Fibroblast of mammary gland (primary cell): ENCODE measurements at places on chromosomes 16 and 17.
A peak's percentile ranks its signal among the peaks of the same experiment; 100 is the strongest.

GRCh38 chr16:51153577-51154031 lies 2.5 kb upstream of the SALL1 start:
- DNase-seq, result no peak

DNA sequence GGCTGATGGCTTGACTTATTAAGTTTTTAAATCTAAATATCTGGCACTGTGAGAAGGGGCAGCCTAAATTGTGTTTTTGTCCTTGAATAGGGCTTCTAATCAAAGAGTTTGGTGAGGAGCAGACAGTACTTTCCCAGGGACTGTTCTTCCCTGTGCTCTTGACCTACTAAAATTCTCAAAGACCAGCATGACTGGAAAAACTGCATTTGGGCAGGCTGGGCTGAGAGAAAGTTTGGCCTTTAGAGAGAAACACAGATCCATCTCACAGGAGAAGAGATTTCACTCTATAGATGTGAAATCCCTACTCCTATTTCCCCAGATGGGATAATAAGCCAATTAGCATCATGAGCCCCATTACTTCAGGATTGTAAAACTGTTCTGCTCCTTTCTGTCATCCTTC lies 7.3 kb downstream of the PCTP start:
- DNase-seq, result no peak

DNA sequence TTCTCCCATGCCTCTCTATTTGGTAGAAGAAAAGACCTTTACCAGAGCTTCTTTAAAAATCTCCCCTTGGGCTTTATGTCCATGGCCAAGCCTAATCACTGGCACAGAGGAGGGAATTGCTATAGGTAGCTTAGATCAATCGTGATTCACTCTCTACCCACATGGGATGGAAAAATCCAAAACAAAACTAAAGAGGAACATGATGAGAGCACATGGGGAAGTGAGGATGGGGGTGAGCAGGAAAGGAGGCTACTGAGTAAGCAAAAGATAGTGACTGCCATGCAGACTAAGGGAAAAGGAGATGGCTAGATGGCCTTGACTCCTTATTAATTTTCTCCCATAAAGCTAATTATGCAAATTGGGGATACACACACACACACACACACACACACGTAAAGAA lies 201.2 kb downstream of the HS3ST3A1 start:
- no peak for DNase-seq

GRCh38 chr16:62921904-62922303 lies 885.7 kb upstream of the CDH8 start:
- no peak for DNase-seq

DNA sequence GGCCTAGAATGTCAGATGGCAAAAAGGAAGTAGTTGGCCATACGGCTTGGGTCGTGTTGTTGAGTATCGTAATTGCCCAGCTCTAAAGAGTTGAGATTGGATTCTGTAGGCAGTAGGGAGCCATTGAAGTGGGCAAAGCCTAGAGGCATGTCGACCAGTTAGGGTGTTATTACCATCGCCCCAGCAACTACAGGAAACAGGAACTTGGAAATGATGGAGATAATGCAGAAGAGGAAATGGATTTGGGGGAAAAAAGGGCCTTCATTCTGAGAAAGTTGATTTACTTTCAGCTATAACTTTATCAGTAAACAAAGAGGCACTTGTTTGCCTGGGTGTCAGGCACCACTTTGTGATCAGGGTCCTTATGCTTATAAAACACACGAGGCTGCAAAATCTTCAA lies 52.6 kb downstream of the COX10 start:
- DNase-seq, result no peak

- DNase-seq, result no peak
Observed at GRCh38 chr16:24883714-24884151, 38.0 kb downstream of the SLC5A11 start.

GRCh38 chr17:62882284-62882683 lies 74.2 kb upstream of the MARCHF10 start:
- DNase-seq, result no peak

GRCh38 chr16:58378401-58378800 lies 13.9 kb upstream of the GINS3 start:
- DNase-seq, result peak; percentile 18

- DNase-seq, result peak; percentile 99
Observed at GRCh38 chr17:1779571-1780131, 17.8 kb downstream of the SERPINF1 start.

DNA sequence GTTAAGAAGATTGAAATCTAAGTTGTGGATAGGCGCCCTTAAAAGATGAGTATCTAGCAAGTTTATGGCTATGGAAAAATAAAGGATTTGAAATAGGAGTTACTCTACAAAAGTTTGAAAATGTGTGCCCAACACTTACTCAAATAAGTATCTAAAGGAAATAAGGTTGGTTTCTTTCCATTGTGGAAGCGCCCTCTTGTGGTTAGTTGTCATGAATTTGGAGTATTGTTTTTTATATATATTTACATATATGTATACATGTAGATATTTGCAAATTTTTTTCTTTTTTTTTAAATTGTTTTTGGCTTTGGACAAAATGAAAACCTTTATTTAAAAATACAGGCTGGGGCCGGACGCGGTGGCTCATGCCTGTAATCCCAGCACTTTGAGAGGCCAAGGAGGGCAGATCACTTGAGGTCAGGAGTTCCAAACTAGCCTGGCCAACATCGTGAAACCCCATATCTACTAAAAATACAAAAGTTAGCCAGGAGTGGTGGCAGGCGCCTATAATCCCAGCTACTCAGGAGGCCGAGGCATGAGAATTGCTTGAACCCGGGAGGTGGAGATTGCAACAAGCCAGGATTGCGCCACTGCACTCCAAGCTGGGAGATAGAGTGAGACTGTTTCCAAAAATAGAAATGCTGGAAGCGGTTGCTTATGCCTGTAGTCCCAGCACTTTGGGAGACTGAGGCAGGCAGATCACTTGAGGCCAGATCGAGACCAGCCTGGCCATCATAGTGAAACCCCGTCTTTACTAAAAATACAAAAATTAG lies 24.0 kb upstream of the VPS4A start:
- peak; percentile 85 for DNase-seq

GRCh38 chr16:4288148-4288921 lies 15.5 kb upstream of the TFAP4 start:
- DNase-seq, result peak; percentile 75

- DNase-seq, result peak; percentile 57
Observed at GRCh38 chr17:81035521-81036196, 708 bp downstream of the BAIAP2 start.

DNA sequence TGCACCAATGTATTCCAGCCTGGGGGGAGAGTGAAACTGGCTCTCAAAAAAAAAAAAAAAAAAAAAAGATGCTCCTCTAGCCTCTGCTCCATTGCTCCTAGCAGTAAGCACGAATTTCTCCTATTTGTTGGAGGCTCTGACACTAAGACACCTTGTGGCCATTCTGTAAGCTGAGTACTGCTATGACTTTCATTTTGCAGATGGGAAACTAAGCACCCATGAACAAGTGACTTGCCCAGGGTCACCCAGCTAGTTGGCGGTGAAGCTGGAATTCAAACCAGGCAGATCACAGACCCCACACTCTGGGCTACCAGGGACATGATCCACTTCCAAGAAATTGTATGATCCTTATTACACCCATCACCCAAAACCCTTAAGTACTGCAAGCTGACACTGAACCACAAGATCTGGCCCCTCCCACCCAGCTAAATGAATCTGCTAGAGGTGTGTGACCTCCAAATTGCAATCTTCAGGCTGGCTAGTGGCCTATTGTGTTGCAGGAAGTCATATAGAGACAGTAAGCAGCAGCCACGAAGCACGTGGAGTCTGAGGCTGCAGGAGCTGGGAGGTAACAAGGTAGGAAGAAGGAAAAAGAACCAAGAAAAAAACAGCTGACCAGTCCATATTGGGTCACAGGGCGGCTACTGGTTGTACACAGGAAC lies 209.4 kb downstream of the XYLT1 start:
- DNase-seq, result no peak

DNA sequence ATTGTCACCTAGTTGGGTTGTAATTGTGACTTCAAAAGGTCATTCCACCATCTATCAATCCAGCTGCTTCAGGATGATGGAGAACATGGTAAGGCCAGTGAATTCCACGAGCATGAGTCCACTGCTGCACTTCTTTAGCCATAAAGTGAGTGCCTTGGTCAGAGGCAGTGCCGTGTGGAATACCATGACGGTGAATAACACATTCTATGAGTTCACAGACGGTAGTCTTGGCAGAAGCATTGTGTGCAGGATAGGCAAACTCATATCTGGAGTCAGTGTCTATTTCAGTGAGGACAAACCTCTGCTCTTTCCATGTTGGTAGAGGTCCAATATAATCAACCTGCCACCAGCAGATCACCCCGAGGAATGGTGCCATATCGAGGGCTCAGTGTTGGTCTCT lies 650.9 kb downstream of the KCNJ2 start:
- DNase-seq, result peak; percentile 42

DNA sequence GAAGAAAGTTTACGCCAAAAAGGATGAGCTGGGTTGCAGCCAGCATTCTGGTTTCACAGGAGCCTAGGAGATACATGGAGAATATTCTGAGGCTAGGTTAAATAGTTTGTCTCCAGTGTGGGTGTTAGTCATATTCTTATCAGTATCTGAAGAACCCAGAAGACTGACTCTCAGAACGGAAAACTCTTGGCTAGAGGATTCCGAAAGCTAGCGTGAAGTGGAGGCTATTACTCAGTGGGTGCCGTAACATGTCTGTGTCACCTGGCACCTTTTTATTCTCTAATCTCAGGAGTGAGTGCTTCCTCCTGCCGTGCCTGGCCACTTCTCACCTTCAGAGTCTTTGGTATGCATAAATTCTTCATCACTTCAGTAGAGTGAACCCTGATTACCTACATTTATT lies 199.5 kb downstream of the WWOX start:
- no peak for DNase-seq

GRCh38 chr16:22417019-22417418 lies 42.6 kb upstream of the CDR2 start:
- DNase-seq, result no peak

DNA sequence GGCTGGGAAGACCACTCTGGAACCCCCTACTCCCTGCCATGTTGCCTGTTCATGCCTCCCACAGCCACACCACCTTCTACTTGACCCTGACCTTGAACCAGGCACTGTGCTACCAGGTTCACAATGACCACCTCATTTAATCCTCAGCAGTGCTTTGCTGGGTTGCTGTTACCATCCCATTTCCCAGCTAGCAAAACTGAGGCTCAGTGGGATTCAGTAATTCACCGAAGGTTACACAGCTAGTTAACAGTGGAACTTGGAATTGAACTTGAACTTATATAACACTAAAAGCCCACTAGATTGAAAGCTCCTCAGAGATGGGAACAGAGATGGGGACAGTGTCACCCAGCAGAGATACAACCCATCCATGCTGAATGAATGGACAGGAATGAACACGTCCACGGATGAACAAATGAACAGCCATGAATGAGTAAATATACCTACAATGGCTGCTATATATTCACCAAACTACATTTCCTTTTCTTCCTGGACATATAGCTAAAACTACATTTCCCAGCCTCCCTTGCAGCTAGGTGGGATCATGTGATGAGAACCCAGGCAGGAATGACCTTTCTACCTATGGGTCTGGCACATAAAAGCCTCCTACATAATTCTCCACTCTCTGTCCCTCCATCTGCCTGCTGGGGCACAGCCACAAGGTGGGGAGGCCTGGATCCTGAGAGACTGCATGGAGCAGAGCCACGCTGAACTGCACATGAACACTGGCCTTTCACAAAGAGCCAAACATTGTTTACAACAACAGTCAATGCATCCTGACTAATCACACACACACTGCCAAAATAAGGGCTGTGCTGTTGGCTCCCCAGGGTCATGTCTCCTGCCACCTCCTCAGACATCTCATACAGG lies 94.8 kb downstream of the RMI2 start:
- no peak for DNase-seq

DNA sequence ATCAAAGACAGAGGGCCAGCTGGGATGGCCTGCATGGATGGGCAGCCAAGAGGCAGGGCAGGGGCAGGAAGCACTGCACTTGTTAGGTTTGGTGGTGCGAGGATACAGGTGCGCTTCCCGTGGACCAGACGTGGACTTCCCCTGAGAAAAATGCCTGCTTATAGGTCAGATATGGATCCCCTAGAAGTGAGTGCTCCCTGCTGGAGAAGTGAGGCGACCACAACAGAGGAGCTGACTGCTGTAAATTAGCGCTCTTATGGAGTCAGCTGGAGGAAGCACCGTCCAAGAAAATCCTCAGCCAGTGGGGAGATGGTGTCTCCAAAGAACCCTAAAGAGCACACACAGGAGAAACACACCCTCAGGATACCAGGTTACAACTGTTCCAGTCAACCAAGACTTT lies 27.7 kb upstream of the CCDC182 start:
- no peak for DNase-seq

DNA sequence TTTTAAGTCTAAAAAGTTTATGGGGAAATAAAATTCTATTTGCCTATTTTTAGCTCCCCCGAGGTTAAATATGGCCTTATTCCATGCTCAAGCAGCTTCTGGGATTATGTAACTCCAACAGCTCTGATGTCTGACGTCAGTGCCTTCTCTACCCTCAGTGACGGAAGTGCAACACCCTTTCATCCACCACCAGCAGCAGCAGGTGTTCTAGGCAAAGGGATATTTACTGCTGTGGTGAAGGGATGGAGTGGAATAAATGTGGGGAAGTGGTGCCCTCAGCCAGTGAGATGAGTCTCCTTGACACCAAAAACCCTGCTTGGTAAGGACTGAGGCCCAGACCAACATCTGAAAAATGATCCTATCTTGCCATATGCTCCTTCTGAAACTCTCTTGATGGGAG lies 247.4 kb downstream of the SHISA9 start:
- peak; percentile 7 for DNase-seq

GRCh38 chr17:35588196-35588920 lies 1.2 kb downstream of the AP2B1 start:
- peak; percentile 56 for DNase-seq

GRCh38 chr16:53913099-53913870 lies 209.3 kb downstream of the FTO start:
- peak; percentile 99 for DNase-seq

- DNase-seq, result peak; percentile 76
Observed at GRCh38 chr17:67376415-67376736, 705 bp upstream of the PITPNC1 start.

DNA sequence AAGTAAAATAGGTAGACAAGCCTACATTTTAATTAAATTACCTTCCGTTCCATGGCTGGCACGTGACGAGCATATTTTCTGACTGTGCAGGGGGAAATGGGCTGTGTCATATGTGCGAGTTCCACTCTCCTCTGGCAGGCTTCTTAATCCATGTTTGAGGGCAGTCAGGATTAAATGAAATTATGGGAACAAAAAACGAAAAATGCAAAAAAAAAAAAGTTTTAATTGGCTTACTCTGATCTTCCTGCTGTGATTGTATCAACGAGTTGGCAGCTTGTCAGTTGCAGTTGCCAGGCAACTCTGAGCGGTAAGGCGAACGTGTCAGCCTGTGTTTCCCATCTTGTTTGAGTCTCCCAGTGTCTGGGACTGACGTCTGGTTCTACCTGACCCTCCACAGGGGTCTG lies 302.9 kb upstream of the XYLT1 start:
- DNase-seq, result peak; percentile 83

GRCh38 chr16:3816326-3816725 lies 64.2 kb downstream of the CREBBP start:
- DNase-seq, result no peak

- DNase-seq, result no peak
Observed at GRCh38 chr16:2987833-2988232, 7.6 kb upstream of the PKMYT1 start.

- DNase-seq, result no peak
Observed at GRCh38 chr16:86455640-86456039, 54.7 kb upstream of the FOXF1 start.
